ENCODE measurements at places on chromosomes 1 and 21. TPM values are rescaled to one million over a fixed set of nuclear protein-coding genes. Genes with fewer than 3 reads are reported as not detected.

DNA sequence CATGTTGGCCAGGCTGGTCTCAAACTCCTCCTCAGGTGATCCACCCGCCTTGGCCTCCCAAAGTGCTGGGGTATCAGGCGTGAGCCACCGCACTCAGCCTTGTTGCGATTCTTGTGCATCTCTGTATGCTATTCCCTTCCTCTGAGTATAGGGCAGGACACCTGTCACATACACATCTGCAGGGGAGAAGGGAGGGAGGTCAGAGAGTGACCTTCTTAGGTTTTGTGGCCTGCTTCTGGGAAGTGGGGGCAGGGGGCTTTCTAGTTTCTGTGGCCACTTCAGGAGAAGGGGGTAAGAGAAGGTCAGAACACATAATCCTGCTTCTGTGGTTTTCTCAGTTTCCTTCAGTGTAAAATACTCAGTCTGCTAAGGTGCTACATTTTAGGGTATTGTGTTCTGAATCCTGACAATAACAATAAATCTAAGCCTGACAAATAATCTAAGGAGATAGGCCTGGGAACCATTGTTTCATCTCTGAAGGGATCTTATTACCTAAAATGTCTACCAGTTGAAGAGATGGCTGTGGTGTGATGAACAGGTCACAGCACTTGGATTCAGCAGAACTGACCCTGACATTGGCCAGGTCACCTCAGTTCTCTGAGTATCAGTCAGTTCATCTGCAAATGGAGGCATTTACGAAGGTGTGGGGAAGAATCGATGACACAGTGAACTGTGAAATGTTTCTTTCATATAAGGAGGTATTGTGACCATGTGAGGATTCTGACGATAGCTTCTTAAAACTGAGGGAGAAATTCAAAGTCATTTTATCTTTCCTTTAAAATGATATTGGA is 212.6 kb upstream of the L1TD1 start:
- DNase-seq: no peak

- DNase-seq: no peak
Measured at GRCh38 chr1:201096977-201097856, 15.0 kb downstream of the CACNA1S start.

GRCh38 chr1:13749543-13750341 is 49.8 kb downstream of the PRDM2 start:
- DNase-seq: peak; percentile 36

- peak; percentile 21 for DNase-seq
Measured at GRCh38 chr1:226363801-226364513, 43.9 kb downstream of the PARP1 start.

DNA sequence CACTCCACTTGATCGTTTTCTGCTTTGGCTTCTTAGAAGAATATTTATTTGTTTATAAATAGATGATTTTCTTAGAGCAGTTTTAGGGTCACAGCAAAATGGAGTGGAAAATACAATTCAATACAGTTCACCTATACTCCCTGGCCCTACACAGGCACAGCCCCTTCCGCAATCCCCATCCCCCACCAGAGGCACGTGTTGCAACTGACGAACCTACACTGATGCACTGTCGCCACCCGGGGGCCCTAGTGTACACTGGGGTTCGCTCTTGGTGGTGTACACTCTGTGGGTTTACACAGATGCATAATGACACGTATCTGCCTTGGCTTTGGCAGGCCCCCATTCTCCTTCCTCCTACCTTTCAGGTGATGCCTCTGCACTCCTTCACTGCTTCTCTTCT is 8.0 kb downstream of the ECHDC2 start:
- no peak for DNase-seq

- no peak for DNase-seq
Measured at GRCh38 chr1:47190857-47191256, 1.0 kb upstream of the PDZK1IP1 start.

DNA sequence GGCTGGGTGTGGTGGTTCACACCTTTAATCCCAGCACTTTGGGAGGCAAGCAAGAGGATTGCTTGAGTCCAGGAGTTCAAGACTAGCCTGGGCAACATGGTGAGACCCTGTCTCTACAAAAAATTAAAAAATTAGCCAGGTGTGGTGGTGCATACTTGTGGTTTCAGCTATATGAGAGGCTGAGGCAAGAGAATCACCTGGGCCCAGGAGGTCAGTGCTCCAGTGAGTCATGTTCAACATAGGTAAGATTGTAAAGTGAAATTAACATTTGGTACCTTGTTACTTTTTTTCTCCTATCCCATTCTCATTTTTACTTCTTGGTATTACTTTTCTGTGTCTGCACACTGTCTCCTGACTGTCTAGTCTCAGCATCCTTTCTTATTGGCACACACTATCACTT is 19.0 kb downstream of the MAGI3 start:
- DNase-seq: no peak

GRCh38 chr21:33300701-33301631 is 23.8 kb upstream of the IFNAR1 start:
- DNase-seq: no peak

GRCh38 chr1:91053630-91054029 is 31.8 kb upstream of the ZNF644 start:
- DNase-seq: no peak

DNA sequence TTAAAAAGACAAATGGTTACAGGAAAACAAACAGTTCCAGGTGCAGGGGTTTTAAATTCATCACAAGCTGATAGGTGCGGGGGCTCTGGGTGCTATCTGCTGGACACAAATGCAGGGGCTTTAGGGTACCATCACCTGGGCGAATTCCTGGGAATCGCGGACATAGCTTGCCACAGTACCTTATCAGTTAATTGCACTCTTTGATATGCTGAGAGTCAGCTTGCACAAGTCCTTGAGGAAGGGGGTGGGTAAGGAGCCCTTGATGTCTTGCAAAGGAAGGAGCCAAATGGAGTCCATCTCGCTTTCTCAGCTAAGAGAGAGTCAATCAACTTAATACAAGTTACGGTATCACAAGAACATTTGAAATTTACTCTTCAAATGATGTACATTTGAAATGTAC is 25.4 kb upstream of the TMEM54 start:
- DNase-seq: no peak

DNA sequence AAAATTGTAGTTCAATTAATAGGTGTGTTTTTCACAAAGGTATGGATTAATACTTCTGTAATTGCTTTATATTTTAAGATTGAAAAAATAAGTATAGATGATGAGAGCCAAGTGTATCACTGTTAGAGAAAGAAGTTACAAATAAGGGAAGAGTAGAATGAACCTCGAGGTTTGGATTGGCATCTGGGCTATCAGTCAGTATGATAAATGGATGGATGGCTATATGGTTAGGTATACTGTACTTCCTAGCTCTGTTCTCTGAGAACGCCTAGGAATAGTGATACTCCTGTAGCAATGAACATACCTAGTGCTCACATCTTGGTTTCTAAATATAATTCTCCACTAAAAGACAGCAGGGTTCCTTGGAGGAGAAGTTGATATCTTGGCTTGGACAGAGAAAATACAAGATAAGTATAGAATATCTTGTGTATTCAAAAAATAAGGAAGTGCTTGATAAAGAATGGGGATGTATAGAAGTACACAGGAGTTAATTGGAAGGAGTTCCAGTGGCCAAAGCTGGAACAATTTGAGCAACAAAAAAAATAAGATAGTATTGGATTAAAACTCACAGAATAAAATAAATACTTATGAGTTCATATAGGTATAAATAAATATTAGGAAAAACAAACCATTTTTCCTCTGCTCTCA is 12.4 kb downstream of the IPO9 start:
- no peak for DNase-seq

GRCh38 chr1:46539972-46540371 is 11.5 kb downstream of the KNCN start:
- peak; percentile 77 for DNase-seq

- DNase-seq: no peak
Measured at GRCh38 chr1:205681364-205681763, 1.1 kb upstream of the SLC45A3 start.

- no peak for DNase-seq
Measured at GRCh38 chr1:234396871-234397270, 23.6 kb downstream of the COA6 start.

DNA sequence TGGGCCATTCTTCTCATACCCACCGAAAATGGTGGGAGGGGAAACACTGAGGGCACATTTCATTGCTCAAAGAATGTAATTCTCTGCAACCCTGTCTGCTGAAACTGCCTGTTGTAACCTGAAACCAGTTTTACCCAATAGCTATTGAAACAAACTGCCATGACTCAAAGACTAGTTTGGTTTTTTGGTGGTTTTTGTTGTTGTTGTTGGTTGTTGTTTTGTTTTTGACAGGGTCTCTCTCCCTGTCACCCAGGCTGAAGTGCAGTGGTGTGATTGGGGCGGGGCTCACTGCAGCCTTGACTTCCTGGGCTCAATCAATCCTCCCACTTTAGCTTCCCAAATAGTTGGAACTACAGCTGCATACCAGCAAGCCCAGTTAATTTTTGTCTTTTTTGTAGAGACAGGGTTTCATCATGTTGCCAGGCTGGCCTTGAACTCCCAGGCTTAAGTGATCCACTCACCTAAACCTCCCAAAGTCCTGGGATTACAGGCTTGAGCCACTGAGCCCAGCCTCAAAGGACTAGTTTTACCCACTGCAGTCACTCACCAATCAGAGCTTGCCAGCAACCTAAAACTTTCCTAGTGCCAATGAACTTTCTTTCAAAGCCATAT is 2.1 kb upstream of the IPP start:
- peak; percentile 46 for DNase-seq

GRCh38 chr1:89728381-89728780 is 92.5 kb upstream of the LRRC8D start:
- no peak for DNase-seq

GRCh38 chr1:205451759-205452164 is 4.1 kb downstream of the BLACAT1 start:
- DNase-seq: no peak

- DNase-seq: no peak
Measured at GRCh38 chr1:218474128-218474527, 129.0 kb downstream of the TGFB2 start.

DNA sequence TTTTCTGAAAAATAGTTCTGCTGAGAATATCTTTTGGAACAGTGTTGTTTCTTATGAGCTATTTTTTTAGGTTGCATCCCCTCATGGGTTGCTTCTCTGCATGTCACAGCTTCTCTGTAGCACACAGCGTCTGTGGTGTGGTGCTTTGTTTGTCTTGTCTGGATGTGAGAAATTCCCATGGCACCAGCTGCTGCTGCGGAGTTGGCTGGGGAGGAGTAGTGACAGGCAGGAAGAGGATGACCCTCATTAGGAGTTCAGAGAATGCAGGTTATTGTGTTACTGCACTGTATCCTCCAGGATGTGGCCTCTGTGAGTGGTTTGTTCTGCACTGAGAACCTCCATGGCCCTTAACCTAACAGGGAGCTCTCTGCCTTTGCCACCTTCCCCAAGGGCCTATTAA is 64.8 kb downstream of the TSEN15 start:
- DNase-seq: no peak

DNA sequence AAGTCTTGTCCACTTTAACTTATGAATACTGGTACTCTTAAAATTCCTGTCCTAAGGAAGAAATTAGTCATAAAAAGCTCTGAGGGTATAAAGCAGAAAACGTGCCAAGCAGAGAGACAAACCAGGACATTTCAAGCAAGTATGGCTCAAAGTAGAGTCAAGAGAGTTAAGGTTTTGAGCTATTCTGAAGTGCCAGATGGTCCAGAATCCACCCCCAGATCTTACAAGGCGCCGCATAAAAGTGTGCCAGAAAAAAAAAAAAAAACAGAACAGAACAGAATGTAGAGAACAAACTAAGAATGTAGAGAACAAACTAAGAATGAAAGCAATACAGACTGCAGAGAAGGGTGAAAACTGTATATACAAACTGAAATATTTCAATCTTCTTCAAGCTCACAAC is 12.5 kb downstream of the EPS15 start:
- peak; percentile 81 for DNase-seq

- DNase-seq: peak; percentile 47
Measured at GRCh38 chr21:15820852-15821379, 91.1 kb downstream of the USP25 start.

- DNase-seq: no peak
Measured at GRCh38 chr1:115105831-115106230, 16.5 kb upstream of the TSPAN2 start.

DNA sequence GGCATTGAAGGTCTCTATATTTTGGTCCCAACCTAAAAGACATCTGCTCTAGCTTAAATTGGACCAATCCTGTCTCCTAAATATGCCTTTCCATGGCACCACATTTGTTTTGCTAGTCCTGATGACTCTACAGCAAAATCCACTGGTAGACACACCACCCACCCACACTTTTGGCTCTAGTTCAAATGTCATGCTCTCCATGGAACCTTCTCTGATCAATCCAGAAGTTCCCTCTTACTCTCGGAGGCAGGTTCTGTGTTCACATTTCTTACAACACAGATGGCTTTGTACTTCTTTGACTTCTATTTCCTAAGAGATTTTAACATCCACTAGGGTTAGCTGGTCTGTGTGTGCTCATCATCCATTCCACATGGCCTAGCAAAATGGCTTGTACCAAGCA is 151.3 kb downstream of the APP start:
- no peak for DNase-seq

DNA sequence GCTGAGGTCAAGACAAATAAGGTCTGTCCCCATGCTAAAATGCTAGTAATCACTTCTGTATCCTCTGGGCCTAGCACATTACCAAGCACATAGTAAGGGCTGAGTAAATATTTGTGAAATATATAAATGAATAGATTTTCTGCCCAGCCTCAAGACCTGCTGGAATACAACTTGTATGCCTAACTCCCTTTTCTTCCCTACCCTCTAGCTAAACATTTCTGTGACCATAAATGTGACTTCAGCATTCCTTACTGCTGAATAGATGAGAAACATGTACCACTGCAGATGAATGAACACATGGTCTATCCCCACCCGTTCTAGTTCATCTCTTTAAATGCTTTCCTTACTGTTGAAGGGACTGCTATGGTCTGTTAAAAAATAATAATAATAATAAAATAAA is 209.0 kb upstream of the HOOK1 start:
- DNase-seq: peak; percentile 78

GRCh38 chr1:115867216-115867615 is 26.3 kb upstream of the NHLH2 start:
- no peak for DNase-seq

DNA sequence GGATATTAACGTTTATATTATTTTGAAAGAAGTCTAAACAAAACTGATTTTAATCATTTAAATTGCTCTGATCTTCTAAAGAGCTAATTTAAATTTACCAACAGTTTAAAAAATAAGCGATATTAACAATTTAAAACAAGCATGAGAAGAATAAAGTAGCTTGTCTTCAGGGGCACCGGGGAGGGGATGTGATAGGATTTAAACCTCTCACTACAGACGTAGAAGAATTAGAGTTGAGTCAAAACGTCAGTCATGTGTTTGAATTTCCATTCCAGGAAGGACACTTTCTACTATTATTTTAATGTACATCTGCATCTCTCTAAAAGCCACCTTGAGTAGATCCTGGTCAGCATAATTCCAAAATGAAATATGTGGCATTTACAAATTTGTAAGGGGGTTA is 58.2 kb upstream of the TPTE start:
- DNase-seq: no peak

Gene RPE65
- total RNA-seq: under 0.01 TPM

Gene NBPF10
- 1.4 TPM for total RNA-seq

Gene HUNK
- total RNA-seq: 1.1 TPM

Gene SH2D5
- 7.2 TPM for total RNA-seq

Gene LAMC2
- total RNA-seq: 2.3 TPM

Gene MYOG
- total RNA-seq: not detected

Gene TNFRSF18
- total RNA-seq: not detected

Gene OR2L13
- not detected for total RNA-seq

Gene OR10Z1
- total RNA-seq: not detected

Gene TACSTD2
- not detected for total RNA-seq

Gene ITLN2
- not detected for total RNA-seq

Gene ETV3L
- total RNA-seq: not detected

Gene ARHGEF10L
- 5.0 TPM for total RNA-seq
